ENCODE measurements at places on chromosomes 2 and 18.

- no peak for DNase-seq
Observed at GRCh38 chr2:96528700-96529375, 7.7 kb upstream of the ARID5A start.

- no peak for DNase-seq
Observed at GRCh38 chr2:182088681-182089320, 103.1 kb downstream of the PPP1R1C start.

- peak; percentile 84 for DNase-seq
Observed at GRCh38 chr2:160918906-160919503, 241.2 kb upstream of the TANK start.

- DNase-seq: no peak
Observed at GRCh38 chr2:28423856-28424605, 31.4 kb downstream of the FOSL2 start.

GRCh38 chr18:69725855-69726508 lies 221.7 kb downstream of the CD226 start:
- DNase-seq: no peak

DNA sequence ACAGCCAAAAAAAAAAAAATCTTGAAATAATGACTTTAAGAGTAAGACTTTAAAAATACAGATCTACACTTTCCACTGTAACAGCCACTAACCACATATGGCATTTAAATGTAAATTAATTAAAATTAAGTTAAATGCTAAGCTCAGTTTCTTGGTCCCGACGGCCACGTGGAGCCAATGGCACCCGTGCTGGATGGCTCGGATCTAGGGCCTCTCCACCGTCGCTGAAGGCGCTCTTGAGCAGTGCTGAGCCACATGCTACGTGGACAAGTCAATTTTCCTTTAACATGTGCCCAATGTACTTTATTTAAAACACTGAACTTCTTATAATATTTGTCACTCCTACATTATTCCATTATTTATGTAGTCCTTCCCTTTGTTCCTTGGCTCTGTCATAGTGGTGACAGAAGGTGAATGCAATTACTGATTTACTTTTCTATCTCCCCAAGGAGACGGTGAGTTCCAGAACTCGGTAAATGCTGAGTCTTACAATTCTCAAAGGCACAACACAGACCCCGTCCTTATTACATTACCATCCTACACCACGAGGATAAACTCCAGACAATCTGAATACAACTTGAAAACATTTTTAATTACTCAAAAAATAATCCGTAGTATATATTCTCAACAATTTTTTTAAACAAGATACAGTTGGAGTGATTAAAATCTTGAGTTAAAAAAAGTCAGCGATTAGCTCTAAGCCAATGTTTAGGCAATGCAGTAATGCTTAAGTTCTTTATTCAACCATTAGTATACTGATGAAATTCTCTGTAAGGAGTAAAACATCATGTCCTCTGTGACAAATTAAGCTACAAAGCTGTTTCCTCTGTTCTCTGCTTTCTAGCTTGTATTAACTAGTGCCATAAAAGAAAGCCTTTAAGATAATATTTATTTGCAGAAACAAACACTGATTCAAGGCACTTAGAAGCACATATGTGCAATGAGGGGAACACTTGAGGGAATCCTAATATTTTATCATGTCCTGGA lies 95.1 kb downstream of the AFF3 start:
- DNase-seq: no peak

DNA sequence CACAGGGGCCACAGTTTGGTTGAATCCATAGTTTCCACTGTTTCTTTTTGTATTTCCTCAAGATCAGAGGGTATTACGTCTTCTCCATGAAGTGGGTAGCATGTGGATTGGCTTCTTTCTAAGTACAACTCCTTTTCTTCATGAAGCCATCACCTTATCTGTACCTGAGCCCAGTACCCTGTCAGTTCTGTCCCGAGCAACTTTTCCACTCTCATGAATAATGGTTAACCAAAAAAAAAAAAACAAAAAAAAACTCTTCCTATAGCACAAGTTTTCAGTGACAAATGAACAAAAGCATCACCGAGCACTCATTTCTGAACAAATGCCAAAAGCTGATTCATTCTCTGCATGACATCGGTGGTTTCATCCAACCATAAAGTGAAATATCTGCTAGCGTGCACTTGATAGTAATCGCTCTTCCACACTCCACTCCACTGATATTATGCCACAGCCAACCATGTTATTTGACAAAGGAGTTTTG lies 53.0 kb upstream of the CCDC150 start:
- DNase-seq: no peak

GRCh38 chr2:210792000-210792399 lies 235.6 kb downstream of the CPS1 start:
- DNase-seq: no peak

DNA sequence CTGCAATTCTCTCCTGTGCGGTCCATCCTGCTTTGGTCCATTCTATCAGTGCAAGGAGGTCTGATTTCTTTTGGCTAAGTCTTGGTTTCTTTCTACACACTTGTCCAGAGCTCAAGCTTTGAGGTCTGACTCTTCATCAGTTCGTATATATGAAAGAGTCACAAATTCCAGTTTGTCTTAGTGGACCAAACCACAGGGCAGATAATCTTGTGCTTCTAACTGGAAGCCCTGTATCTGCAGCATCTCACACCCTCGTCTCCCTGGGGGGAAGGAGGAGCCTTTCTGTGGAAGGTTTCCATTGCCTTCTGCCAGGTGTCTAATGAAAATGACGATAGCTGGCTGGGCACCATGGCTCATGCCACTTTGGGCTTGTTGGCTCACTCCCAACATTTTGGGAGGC lies 148.5 kb downstream of the SPP2 start:
- DNase-seq: no peak

GRCh38 chr18:35658112-35658511 lies 76.6 kb downstream of the GALNT1 start:
- no peak for DNase-seq

DNA sequence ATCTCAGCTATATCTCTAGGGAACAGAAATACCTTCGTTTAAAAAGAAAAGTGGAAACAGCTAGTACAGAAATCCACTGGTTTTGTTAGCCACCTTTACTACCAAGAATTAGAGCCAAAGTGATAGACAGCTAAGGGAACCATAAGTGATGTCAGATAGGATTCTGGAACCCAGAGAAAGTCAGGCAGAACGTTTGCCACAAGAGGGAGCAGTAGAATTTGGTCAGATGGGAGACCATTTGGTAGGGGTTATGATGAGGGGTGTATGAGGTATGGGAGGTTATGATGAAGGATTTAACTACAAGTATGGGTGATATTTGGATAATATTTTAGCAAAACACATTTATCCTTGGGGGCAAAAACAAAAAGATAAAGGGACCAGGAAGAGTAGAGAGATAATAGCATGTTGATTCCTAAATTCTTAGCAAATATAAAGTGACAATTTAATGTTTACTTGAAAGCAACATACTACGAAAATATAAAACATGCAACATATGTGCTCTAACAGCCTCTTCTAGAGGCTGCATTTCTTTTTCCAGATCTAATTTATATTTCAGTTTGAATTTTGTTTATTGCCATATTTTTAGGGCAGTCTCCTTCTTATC lies 3.3 kb downstream of the SLC8A1 start:
- peak; percentile 77 for DNase-seq

- DNase-seq: no peak
Observed at GRCh38 chr2:174076040-174076439, 110.9 kb upstream of the SP3 start.

DNA sequence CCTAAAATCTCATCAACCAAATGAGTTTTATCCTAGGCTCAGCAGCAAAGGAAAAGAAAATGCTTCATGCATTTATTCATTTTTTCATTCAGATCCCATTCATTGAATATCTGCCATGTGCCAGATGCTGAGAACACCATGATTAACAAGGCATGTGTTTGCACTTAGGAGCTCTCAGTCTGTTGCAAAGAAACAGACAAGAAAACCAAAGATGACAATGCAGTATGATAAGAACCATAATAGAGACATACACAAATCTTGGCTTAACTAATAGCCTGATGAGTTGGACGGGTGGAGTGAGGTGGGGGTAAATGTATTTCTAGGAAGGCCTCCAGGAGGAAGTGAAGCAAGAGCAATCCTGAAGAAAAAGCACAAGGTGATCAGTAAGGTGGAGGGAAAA lies 177.8 kb upstream of the SCN7A start:
- no peak for DNase-seq

DNA sequence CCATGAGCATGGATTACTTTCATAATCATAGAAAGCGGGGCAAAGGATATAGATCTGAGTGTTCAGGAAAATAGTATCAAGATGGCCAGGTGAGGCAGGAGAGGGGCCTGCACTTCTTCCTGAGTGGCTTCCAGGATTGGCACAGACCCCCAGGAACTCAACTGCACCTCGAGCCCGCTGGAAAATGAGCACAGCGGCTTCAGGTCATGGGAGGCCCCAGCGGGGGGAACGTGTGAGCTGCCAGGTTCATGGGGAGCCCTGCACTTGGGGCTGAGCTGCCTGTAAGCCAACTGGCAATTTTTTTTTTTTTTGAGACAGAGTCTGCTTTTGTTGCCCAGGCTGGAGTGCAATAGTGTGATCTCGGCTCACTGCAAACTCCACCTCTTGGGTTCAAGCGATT lies 81.5 kb upstream of the ODC1 start:
- DNase-seq: no peak

- DNase-seq: no peak
Observed at GRCh38 chr2:14182227-14182946, 450.1 kb upstream of the LRATD1 start.

DNA sequence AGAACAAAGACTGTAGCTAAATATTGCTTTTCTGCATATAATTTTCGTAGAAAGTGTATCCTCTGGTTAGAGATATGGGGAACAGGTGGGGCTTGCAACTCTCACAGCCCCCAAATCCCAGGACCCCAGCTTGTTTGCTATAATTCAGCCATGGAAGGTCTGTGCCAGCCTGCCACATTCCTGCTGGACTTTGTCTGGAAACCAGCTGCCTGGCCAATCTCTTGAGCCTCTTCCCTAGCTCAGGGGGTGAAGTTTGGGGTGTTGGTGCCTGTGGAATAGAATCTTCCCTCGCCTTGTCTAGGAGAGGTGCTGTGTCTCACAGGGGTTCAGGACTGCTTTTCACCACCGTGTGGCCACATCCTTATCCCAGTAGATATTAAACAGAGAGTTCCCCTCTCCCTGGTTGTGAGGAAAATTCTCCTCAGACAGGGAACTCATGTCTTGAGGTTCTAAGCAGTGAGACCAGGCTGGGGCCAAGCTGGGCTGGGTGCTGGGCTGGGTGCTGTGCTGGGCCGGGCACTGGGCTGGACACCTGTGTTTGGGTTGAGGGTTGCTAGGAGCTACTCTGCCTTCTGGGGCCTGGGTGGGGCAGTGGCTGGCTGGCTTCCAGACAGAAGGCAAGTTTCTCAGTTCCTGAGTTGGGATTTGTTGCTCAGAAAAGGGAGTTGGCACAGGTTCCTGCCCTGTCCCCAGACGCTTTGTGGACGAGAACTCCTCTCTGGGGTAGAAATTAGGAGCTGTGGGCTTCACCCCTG lies 12.3 kb downstream of the TOGARAM2 start:
- no peak for DNase-seq

DNA sequence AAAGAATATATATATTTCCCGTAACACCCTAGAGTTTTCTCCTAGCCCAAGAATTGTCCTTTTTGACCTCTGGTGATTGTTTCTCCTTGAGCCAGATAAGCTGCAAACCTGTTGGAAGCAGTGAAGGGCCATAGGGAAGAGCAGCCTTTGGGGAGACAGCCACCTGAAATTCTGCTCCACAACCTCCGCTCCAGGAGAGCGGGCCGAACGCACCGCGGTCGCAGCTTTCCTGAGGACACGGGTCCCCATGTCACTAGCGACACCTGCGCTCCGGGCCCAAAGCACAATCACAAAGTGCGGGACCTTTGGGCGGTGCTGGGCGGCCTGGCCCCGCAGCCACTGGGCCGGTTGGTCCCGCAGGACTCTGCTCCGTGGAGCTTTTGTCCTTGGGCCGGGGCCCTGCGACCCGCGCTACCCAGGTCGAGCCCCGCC lies 557 bp upstream of the DSG2 start:
- DNase-seq: peak; percentile 62

DNA sequence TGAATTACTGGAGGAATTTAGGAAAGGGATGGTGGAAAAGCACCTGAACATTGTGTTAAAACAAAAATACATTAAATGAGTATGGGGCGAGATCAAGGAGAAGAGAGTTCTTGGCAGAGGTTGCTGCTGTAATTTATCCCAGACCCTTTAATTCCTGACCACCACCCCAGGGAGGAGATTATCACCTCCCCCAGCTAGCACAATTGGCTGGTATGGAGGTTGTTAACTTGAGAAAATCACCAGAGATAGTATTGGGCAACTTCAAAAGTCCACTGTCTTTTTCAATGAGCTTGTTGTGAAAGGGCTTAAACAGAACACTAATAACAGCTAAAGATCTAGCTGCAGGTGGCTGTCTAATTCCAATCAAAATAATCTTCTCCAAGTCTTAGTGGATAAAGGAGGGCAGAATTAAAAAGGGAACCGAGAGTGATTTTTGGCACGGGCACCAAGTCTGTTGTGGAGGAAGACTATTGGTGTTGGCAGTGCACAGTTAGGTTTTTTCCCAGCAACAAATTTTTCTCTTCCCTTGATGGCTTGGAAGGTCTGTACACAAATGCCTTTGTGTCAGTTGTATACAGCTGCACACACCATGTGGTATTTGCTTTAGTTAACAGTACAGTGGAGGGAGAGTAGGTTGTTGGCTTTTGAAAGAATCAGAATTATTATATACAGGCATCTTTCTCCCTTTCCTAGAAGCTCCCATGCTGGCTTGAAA lies 289.5 kb downstream of the SLC4A3 start:
- DNase-seq: no peak

DNA sequence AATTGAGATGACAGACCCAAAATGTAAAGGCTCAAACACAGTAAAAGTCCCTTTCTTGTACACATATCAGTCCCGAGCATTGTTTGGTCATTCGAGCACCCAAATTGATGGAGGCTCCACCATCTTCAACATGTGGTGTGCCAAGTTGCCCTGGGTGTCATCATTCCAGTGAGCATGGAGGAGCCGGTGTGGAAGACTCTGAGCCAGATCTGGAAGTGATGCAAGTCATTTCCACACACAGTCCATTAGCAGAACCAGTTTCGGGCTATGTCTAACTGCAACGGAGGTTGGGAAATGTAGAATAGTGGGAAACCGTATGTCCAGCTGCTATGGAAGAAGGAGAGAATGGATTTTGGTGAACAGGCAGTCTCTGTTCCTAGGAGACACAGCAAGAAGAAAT lies 40.9 kb upstream of the BZW1 start:
- DNase-seq: no peak

- DNase-seq: no peak
Observed at GRCh38 chr2:55163941-55164390, 68.1 kb downstream of the CLHC1 start.

GRCh38 chr2:240387669-240388358 lies 47.6 kb upstream of the GPC1 start:
- DNase-seq: no peak

DNA sequence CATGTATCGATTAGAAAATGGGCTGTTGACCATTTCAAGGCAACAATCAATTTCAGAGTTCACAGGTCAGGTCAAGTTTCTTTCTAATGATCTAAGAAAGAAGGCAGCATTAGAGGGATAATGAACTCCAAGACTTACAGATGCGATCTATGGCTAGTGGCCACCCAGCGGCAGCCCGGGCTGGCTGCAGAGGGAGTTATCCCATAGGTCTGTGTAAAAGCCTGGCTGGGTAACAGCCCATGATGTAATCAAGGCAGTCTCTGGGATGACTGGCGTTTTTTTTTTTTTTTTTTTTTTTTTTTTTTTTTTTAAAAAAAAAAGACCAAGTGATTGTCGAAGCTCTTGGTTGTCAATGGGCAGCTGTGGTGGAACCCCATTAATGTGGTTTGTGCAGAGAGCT lies 171.1 kb upstream of the SKOR2 start:
- peak; percentile 51 for DNase-seq

- no peak for DNase-seq
Observed at GRCh38 chr2:190465060-190465459, 56.9 kb downstream of the MFSD6 start.

- DNase-seq: peak; percentile 66
Observed at GRCh38 chr2:64988420-64989125, 626 bp upstream of the SLC1A4 start.

Data from GM23338 (cell line).